ENCODE measurements at places on chromosomes 11 and 22.

- DNase-seq, result peak; percentile 25
Measured at GRCh38 chr22:49925525-49926128, 7.2 kb downstream of the CRELD2 start.

DNA sequence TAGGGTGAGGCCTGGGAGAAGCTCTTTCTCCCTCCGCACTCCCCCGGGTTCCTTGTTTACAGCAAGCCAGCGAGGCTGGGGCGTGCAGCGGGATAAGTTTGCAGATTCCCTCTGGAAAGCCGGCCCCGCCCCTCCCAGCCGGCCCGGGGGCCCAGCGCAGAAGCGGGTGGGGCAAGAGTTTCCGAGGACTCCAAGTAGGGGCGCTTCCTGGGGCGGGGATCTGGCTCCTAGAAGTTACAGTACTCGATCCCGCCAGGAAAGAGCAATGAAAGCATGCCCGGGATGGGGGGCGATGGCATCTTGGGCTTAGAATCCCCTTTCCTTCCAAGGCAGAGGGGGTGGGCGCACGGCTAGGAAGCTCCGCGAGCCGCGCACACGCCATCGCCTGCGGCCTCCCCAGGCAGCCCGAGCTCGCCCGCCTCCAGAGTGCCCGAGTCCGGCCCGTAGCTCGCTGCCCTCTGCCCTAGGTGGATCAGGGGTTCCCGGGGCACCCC, 385 bp downstream of the TST start:
- DNase-seq, result no peak

GRCh38 chr11:120112174-120112796, 25.6 kb downstream of the TRIM29 start:
- no peak for DNase-seq

DNA sequence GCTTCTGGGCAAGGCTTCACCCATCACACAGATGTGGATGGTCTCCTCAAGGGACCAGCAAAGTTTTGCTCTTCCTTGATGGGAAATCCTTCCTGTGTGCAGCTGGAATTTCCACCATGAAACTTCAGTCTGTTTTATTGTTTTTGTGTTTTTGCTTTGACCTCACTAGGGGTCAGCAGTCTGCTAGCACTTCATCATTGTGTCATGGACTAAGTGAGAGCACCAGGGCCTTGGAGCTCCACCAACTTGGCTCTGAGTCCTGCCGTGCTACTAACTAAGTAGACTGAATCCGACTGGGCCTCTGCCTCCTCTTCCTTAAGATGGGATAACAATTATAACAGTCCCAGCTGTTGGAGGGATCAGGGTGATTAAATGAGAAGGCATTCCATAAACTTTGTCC, 305.8 kb upstream of the NCAM1 start:
- no peak for DNase-seq

DNA sequence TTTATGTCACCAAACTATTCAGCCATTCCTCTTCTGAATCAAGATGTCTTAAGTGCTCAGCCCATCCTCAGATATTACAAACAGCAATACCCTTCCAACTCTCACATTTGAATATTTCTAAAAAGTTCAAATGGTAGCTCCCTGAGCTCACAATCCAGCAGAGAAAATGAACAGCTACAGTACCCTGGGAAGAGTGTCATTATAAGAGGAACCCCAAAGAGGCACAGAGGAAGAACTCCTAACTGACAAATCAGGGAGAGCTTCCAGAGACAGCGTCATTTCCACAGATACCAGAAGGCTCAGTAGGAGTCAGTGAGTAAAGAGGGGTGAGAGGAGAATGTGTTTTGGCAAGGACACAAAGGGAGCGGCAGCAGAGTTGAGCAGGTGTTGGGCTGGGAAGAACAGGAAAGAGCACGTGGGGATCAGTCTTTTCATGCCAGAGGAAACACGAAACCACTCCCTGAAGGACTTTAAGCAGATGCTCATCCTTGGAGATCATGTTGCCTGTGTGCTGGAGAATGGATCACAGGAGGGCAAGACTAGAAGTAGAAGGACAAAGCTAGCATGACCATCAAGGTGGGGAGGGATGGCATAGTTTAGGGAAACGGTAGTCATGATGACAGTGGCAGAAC, 4.3 kb downstream of the CLTCL1 start:
- DNase-seq, result no peak

DNA sequence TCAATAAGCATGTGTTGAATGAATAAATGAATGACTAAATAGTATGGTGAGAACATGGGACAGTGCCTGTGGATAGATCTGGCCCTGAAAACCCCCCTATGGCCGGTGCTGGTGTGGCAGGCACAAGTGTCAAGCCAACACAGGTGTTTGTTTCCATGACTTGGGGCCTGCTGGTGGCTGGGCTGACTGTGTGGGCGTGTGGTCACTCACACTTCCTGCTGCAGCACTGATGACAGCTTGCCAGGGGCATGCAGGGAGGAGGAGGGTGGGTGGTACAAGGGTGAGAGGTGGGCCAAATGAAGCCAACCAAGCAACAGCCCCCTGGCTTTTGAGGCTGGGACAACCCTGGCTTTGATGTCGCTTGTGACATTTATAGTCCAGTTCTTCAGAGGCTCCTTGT, 30.3 kb upstream of the ABCC8 start:
- no peak for DNase-seq

DNA sequence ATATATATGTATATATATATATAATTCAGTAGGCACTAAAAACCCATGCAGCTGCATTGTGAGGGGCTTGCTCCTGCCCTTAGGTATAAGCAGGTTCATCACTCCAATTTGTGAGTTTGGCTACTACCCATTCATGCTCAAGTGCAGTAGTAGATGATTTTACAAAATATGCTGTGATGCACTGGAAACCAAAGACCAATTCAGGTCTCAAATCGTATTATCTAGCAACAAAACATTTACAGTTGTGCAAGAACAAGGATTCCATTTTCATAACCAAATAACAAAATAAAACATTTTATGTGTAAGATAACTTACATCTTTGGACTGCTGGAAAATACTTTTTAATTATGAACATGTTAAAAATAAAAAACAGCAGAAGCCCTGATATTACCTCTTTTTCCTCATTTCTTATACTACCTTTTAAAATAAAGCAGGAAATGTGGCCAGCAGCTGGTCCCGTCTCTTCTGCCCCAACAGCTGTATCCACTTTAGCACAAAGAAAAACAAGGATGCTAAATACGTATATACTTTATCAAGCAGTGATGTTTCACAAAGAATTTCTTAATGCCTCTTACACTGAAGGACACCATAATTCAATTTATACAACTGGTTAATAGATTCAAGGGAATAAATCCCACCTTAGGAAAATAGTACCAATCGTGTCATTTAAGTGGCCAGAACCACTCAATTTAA, 2.8 kb downstream of the CREBZF start:
- DNase-seq, result no peak

- DNase-seq, result no peak
Measured at GRCh38 chr11:79094616-79095015, 346.2 kb downstream of the TENM4 start.

GRCh38 chr11:110056956-110057355, 36.2 kb upstream of the ZC3H12C start:
- DNase-seq, result no peak

- DNase-seq, result no peak
Measured at GRCh38 chr11:134330611-134331353, 1.0 kb upstream of the GLB1L2 start.

DNA sequence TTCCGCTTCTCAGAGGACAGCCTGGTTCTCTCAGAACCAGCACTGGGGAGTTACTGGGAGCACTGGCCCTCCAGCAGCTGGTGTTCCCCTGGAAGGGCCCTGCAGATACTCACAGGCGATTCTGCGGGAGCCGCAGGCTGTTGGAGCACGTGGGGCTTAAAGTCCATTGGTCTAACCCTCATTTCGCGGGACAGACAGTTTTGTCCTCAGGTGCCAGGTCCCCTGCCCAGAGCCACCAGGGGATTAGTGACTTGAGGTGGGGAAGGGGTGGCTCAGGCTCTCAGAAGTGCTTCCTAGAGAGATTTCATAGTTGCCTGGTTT, 53.9 kb downstream of the CACNA1I start:
- no peak for DNase-seq

GRCh38 chr11:61293867-61294716, 1.0 kb downstream of the VWCE start:
- no peak for DNase-seq

GRCh38 chr22:17847360-17848078, 73.2 kb upstream of the BID start:
- DNase-seq, result no peak

- DNase-seq, result no peak
Measured at GRCh38 chr11:16412525-16413172, 56.3 kb upstream of the SOX6 start.

DNA sequence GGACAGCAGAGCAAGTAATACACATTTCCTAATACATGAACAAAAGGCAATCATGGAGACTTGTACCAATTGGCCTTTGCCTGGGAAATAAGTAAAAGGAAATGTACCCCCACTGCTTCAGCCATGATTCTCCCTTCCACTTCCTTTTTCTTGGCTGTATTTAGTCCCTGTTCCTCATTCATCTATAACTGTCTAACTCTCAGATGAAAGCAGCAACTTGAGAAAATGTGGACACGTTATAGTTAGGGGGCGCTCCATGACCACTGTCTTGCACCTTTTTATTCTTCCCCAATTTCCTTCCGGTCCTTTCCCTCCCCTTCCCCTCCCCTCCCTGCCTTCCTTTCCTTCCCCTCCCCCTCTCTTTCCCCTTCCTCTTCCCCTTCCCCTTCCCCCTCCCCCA, 61.3 kb upstream of the BARX2 start:
- DNase-seq, result no peak

- DNase-seq, result no peak
Measured at GRCh38 chr22:38213319-38213989, 11.7 kb downstream of the MAFF start.

DNA sequence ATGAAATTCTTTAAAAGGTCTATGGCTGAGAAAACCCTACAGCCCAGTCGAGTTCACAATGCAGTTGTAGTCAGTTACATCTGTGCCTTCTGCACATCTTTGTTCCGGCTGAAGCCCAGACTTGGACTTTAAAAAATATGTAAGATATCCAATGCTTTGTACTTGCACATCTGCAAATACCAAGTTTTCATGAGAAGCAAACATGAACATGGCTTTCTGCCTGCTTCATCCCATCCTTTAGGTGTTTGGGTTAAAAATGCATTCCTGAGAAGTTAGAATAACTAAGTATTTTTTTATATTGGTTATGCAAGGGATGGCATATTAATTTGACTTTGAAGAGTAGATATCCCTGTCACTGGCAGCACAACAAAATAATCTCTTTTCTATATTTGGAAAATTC, 528.4 kb downstream of the METTL15 start:
- DNase-seq, result no peak

GRCh38 chr22:36116127-36116526, 44.4 kb downstream of the APOL3 start:
- no peak for DNase-seq

- no peak for DNase-seq
Measured at GRCh38 chr11:113571531-113571930, 96.3 kb upstream of the DRD2 start.

DNA sequence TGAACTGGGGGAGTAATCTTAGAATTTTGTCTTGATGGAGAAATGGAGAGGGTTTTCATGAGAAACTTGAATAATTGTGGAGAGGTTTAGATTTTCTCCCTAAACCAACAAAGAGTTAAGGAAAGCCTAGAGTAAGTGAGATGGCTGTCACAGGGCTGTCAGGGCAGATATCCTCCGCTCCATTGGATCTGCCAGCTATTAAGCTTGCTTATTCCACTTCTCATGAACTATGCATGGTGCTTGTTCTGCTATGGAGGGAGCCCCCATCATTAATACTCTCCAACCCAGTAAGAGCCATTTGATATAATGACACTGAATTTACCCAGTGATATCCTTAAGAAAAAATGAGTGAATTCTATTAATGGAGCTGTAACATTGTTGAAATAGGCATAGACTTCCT, 342.8 kb upstream of the MTNR1B start:
- no peak for DNase-seq

DNA sequence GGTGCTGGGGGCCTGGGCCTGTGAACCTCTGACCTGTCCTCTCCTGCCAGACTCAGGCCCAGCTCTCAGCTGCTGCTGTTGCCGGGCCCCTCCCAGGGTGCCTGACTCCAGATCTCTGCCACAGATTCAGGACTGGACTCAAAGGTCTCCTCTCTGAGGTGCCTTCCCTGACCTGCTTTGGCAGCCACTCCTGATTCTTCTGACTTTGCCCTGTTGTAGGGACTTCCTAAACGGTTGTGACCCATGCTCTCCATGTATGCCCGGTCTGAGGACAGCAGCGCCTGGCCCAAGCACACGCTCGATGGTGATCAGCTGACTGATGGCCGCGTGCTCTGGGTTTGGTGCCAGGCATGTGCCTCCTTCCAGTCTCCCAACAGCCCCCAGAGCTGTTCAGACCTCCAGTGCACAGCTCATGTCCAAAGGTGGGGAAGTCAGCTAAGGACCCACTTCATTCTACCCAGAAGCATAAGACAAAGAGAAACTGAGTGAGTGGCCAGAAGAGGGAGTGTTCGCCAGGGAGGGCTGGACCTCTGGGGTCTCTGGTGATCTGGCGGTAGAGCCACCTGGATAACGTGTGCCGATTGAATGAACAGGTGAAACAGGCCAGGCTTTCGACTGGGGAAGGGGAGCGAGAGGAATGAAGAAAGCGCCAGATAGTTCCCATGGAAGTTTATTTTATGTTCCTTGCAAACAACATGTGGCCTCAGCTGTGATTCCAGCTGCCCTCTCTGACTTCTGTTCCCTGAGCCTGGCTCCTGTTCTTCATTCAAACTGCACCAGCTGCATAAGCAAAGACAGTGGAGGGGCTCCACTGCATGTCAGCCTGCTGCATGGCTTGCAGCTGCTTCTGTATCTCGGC, 8.1 kb upstream of the TOP3B start:
- no peak for DNase-seq

- DNase-seq, result peak; percentile 18
Measured at GRCh38 chr11:46537537-46538295, 56.1 kb downstream of the AMBRA1 start.

DNA sequence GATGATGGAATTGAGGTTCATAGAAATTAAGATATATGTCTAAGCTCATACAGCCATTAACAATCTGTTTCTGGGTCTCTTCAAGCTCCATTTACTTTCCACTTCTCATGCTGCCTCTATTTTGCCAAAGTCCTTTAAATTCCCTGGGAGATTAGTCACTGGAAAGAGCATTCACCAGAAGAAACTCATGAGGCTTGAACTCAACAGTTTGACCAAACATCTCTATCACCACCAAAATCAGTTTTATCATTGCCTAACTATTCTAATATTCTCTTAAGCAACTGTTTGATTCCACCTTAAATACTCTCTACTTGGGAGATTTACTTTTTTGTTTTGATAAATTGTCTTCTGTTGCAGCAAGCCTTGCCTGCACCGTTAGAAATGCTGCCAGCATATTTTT, 881.3 kb downstream of the KCNA4 start:
- DNase-seq, result no peak

DNA sequence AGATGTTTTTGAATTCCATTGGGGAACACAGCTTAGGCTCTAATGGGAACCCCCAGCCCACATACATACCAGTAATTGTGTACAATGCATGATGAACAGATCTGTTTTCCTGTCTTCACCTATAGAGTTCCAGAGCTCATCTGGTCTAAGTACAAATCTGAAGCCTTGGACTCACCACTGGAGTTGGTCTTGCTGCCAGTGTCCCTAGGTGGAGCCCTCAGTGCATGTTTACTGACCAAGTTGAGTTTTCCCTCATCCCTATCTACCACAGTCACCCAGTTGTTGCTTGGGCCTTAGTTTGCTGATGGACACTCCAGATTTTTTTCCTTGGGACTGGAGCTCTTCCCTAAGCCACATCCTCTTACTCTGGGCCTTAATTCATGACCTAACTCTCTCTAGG, 159.2 kb upstream of the DDI1 start:
- DNase-seq, result no peak

GRCh38 chr22:34427436-34427835, 507.2 kb upstream of the LARGE1 start:
- DNase-seq, result no peak

Measured in activated naive CD4-positive, alpha-beta T cell (primary cell).